ENCODE measurements at places on chromosomes 7 and 10.

DNA sequence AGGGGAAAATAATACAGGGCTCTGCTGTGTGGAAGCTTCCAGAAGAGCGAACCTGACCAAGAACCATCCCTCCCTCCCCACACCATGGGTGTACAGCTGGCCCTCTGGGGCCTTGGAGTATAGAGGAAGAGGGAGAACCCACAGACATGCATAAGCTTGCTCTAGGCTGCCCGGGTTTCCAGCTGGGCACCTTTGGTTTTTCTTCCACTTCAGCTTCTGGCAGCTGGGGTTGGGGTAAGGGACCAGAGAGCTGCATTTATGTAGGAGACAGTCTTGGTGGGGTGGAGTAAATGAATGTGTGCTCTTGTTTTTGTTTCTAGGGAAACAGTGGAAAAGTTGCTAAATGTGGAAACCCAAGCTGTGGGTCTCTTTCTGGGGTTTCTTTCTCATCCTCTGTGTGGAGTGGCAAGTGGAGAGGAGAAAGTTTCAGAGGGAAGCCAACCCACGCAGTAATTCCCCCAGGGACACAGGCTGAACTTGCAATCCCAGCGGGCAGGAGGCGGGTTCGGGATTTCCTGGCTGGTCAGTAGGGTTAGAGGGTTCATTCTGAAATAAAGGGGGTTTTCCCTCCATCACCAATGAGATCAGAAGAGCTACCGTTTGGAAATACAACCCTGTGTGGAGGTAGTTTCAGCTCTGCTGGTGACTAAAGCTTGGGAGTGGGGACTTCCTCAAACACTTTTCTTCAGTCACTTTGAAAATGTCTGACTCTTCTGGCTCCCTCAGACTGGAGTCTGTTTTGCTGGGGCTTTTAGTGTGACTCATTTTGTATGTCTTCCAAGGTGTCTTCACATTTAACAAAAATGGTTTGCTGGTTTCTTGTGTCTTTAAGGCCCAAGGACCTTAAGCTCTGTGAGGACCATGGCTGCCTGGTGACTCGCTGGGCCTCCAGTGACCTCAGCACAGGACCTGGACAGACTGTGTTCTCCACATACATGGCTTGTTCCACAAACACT is 22.2 kb upstream of the SRGN start:
- DNase-seq: peak; percentile 54

DNA sequence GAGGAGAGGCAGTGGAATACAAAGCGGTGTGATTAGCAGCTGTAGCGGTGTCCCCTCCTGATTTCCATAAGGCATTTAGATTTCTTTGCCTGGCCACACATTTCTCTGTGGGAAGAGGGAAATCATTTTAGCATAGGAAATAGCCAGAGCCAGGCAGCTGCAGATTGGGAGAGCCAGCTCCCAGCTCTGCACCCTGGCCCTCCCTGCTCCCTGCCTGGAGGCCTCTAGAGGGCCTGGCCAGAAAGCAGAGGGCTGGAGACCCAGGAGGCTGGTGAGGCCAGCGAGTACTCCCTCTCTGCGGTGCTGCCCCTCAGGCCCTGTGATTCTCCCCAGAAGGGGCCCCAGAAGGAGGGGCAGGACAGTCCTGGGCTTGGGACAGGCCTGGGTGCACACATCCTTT is 85.7 kb downstream of the C10orf105 start:
- no peak for DNase-seq

- DNase-seq: no peak
Observed at GRCh38 chr7:47477191-47478016, 104.5 kb downstream of the TNS3 start.

GRCh38 chr7:70071766-70072165 is 473.5 kb downstream of the AUTS2 start:
- no peak for DNase-seq

DNA sequence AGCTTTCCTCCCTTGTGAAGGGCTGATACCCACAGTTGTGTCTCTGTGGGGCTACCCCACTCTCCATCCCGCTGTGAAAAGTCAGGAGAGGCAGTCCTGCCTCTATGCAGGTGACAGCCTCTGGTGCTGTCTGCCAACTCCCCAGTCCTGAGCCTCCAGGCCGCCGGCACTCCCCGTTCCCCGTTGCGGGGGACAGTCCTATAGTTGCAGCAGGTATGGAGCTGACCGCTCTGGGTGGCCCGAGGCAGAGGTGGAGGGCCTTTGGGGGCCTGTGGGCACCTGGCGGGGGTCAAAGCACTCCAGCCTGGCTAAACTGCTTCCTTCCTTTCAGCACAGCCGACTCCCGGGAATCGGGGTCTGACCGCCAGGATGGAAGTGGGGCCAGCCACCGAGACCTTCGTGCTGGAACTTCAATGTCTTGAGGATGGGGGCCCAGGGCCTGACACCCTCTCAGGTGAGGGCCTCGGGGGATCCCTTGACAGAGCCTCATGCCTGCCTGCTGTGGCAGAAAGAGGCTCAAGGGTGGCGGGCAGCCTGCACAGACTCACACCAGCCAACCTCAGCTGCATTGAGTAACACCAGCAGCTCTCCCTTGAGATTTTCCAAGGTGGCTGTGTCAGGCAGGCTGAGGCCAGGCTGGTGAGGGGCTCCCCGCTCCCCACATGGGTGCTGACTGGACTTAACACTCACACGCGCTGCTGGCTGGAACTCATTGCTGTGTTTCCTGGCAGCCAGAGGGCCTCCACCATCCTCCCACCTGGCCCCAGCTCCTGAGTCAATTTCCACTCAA is 1.6 kb downstream of the ZNF853 start:
- DNase-seq: no peak

DNA sequence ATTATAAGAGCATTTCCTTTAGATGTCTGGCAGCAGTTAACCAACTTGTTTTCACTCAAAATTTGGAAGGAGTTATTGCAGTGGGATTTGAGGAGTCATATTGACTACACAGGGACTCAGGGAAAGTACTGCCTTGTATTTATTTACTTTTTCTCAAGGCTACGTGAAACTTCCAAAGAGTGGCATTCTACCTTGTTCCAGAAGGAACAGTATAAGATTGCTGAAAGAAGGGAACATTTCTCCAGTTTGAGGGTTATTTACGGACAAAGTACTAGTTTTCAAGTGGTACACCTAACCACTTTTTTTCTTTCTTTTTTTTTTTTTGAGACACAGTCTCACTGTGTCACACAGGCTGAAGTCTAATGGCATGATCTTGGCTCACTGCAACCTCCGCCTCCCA is 5.1 kb downstream of the MORN4 start:
- no peak for DNase-seq

DNA sequence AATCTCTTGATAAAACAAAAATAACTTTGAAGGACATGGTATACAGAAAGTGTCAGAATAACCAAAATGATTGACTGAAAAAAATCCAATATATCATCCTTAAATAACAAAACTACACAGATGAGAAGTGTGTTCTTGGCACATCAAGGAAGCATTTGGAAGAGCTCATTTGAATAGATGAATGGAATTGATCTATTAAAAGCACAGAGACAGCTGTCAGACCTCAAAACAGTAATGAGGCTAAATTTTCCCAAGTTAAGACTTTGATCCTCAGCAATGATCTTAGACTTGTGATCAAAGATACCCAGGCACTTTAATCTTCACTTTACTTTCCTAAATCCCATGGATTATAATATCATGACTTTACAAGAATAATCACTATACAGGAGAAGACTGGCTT is 395.4 kb upstream of the NFE2L3 start:
- no peak for DNase-seq

- no peak for DNase-seq
Observed at GRCh38 chr10:104872691-104873090, 231.6 kb downstream of the SORCS3 start.

DNA sequence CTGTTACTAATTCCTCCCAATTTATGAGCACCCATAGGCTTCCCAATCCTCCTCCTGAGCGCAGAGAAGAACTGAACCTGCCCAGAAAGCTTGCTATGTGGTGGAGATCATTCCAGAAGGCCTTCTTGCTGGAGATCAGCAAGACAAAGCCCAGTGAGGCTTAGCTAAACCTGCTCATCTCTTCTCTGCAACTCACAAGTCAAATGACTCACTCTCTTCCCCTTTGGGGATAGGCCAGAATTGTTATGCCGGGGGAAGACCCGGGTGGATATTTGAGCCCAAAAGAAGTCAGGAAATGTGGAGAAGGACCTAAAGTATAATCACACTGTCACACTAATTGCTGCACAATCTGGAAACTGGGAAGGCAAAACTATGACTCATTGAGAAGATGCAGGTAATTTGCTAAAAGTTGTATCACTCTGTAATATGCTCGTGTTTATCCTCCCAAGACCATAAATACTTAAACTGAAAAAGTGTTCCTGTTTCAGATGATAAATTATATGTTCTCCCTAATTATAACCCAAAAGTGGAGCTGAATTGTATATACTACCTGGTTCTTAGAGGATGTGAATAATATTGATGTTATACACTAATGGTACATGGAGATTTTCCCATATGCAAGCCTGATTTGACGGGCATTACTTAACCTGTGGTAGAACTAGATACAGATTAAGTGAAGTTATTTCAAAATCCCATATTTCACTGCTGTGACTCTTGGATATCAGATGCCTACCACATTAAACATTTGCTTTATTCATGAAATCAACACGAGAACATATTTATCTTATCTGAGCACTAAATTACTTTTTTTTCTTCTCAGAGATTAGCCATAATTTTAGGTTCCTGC is 6.4 kb downstream of the NEBL start:
- DNase-seq: peak; percentile 28

GRCh38 chr10:52703898-52704297 is 68.7 kb downstream of the MBL2 start:
- DNase-seq: no peak

GRCh38 chr7:105212212-105212611 is 176.5 kb downstream of the SRPK2 start:
- no peak for DNase-seq

DNA sequence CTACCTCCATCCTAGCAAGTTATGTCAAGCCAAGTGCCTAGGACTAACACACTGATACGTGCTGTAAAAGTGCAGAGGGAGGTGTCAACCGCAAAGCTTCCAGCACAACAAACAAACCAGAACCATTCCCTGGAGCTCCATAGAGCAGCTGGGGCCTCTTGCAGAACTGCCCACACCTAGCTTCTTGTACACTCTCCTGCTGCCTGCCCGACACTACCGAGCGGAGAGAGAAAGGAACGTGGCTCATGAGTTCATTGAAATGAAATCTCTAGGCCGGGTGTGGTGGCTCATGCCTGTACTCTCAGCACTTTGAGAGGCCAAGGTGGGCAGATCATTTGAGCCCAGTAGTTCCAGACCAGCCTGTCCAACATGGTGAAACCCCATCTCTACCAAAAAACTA is 73.5 kb downstream of the MKI67 start:
- peak; percentile 51 for DNase-seq

- DNase-seq: no peak
Observed at GRCh38 chr10:93722550-93722949, 20.2 kb upstream of the FRA10AC1 start.

GRCh38 chr7:46239846-46240245 is 318.8 kb upstream of the IGFBP3 start:
- DNase-seq: no peak

GRCh38 chr7:142345811-142346210 is 88.0 kb upstream of the PRSS58 start:
- no peak for DNase-seq

- no peak for DNase-seq
Observed at GRCh38 chr10:98338896-98339295, 70.9 kb upstream of the LOXL4 start.

DNA sequence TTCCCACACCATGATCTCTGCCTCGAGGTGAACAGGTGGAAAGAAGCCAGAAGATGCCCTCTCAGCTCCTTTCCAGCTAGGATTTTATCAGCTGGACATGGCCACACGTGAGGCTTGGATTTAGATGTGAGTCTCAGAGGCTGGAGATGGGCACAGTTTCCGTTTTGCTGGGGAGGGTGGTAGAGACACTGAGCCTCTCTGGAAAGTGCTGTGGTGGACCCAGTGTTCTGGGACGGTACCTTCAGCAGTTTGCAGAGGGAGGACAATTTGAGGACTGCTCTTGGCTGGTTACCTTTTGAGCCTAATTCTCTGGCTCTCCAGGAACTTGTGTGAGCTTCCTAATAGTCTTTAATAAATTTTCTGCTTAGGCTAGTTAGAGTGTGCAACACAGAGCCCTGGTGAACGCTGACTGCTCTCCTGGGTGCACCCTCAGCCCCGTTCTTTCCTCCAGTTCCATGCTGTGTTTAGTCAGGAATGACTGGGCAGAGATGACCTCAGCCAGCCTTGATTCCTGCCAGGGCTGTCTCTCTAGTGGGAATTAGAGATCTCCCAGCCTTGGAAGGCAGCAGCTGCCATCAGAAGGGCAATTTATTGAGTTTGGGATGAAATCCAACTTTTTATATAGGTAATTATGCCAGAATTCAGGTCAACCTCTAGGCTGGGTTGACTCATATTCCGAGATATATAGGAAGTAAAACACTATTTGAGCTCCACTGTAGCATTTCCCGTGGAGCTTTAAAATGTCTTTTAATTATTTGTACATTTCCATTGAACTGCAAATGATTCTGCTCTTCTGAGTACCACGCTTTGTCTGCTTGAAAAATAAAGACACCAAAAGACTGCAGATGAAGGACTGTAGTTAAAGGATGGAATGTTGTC is 103.9 kb downstream of the GATA3 start:
- no peak for DNase-seq

GRCh38 chr7:132077971-132078685 is 498.1 kb downstream of the PLXNA4 start:
- no peak for DNase-seq

- no peak for DNase-seq
Observed at GRCh38 chr10:34406463-34407323, 408.4 kb downstream of the PARD3 start.

DNA sequence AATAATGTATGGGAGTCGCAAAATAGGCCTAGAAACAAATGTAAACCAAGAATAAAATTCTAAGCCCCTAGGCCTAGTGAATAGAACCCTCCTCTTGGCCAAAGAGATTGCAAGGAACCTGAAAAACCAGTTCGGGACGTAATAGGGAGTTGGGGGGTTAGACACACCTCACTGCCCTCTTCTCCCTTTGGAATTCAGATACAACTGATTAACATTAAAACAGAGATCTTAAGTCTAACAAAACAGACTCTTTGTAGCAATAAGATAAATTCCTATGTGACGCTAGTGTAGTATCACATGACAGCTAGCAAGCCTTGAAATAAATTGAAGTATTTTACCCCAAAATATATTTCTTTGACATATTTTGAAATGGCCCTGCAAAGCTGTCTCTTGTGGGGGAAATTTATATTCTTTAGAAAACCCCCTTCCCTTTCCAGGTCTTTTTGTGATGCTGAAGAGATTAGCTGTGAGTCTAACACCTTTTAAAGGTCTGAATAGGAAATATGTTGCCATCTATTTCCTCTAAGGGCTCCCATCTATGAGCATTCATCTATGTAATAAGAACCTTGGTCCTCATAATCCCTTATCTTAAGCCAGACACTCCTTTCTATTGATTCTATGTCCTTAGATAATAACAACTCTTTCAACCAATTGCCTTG is 623.4 kb upstream of the NRG3 start:
- DNase-seq: no peak

DNA sequence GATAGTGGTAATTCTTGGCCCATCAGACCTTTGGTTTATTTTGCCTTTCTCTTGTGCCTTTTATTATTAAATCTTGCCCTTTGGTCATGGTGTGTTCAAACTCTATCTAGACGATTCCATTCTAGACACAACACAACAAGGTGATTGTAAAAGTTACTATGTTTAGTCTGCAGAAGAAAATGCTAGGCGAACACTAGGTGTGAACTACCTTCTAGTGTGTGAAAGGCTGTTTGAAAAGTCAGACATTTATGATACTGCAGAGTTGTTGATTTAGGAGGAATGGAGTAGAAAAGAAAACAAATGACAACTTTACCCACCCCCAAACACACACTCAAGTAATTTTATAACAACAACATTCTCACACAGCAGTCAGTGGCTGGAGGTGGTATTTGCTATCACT is 103.4 kb downstream of the PLXDC2 start:
- no peak for DNase-seq

Measured in trophoblast cell (in vitro differentiated cells and primary cell).